ENCODE measurements at places on chromosomes 4 and X.

GRCh38 chrX:130789793-130790192 lies 113.2 kb downstream of the ENOX2 start:
- DNase-seq = no peak

DNA sequence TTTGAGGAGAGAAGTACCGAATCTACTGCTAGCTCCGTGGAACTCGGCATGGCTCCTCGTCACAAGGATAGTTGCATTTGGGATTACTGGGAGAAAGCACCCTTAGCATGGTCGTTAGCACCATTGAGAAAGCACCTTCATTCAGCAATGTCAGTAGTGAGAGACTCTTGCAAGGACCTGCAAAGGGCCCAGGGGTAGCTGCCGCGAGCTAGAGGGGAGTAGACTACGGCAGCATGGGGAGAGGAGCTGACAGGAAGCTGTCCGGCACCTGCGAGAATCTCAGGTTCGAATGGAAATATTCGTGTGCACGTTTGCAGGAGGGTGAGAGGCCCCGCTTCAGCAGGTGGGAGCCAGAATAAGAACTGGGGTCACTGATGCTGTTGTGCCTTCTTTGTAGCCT lies 20.2 kb downstream of the TLR10 start:
- DNase-seq = no peak

DNA sequence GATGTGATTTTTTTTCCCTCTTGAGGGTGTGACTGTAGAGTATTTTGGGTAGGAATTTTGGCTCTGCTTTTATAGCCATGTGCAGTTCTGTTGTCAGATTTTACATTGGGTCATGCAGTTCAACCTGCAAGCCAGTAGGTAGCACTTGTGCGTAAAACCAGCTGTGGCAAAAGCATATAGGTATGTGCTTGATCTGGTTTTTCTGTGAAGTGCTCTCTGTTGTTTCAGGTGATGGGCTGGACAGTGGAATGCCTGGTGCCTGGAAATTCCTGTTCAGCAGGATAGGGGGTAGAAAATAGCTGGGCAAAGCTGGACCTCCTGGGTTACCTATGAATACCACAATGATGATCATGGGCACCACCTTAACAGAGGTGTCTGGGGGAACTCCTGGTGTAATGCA lies 584.2 kb upstream of the PCDH10 start:
- no peak for DNase-seq

GRCh38 chrX:5640071-5640470 lies 588.6 kb downstream of the NLGN4X start:
- no peak for DNase-seq

- no peak for DNase-seq
These were observed 43.0 kb downstream of the TFDP3 start for GRCh38 chrX:133175162-133175561.

DNA sequence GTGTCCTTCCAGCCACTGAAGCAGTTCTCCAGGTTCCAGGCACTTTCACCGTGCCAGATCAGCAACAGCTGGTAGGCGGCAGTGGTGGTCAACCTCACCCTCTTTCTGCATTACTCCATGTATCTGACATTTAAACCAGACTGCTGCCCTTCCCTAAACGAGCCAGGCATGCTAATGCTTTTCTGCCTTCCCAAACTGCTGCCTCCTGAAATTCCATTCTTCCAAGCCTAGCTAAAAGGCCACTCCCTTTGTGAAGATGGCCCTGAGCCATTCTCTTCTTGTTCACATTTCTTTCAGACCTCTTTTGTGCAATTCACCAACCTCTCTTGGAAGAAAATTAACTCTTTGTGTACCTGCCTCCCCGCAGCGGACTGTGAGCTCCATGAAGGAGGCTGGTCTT lies 73.7 kb downstream of the CHST7 start:
- DNase-seq = no peak

- no peak for DNase-seq
These were observed 220.9 kb upstream of the PSAPL1 start for GRCh38 chr4:7655511-7656243.

- no peak for DNase-seq
These were observed 10.3 kb downstream of the CYP4V2 start for GRCh38 chr4:186201535-186202230.

DNA sequence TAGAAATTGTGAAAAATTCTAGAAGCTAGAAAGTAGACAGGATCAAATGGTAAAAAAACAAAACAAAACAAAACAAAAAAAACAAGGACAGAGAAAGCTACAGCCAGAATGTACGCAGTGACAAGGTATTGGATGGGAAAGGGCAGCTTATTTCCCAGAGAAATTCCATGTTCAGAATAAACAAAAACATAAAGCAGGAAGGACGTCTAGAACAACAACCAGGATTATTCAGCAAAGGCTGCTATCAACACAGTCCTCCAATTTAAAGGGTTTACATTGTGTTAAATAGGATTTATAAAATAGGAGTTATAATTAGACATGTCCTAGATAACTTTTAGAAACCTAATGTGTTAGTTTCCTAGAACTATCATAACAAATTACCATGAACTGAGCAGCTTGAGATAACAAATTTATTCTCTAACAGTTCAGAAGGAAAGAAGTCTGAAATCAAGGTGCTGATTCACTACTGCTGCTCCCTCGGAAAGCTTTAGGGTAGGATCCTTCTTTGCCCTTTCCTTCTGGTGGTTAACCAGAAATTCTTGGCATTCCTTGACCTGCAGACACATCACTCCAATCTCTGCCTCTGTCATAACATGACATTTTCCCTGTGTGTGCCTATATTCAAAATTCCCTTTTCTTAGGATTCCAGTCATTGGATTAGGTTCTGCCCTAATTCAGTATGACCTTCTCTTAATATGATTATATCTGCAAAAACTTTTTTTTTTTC lies 175.6 kb downstream of the SNCA start:
- no peak for DNase-seq

GRCh38 chr4:113397114-113397701 lies 347.8 kb downstream of the ANK2 start:
- no peak for DNase-seq

- no peak for DNase-seq
These were observed 195.6 kb downstream of the RAPGEF2 start for GRCh38 chr4:159298502-159298901.

DNA sequence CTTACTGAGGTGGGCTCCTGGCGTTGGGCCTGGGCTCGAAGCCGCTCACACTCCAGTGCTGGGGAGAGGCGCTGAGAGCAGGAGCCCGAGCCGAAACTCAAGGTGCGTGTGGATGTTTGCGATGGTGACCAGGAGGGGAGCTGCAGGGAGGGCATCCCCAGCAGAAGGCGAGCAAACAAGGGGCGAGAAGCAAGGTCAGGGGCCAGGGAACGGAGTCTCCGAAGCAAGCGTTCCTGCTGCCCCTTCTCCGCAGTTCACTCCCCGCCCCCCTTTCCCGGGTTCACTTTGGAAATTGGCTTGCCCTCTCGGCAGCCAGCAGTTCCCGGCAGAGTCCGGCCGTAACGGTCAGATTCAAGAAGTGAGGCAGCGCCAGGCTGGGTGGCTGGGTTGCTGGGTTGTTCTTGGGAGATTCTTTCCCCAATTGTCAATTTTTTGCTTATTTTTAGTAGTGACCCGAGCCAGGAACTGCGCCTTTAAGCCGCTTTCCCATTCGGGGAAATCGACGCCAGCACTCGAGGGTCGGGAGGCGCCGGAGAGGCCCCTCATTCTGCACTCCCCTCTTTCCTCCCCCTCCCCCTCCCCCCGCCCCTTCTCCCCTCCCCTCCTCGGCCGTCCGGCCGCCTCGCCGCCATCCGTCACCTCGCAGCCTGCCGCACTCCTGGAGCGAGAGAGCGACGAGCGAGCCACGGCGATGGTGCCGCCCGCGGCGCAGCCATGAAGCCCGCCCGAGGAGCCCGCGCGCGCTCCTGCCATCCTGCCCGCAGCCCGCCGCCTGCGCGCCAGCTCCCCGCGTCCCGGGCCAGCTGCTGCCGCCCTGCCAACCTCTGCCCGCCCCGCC lies at the start of gene FRMPD3:
Gene FRMPD3 (plus strand): TSS at position 655 of the 838 bp plus-strand sequence. CDS start 76,937 bp downstream, outside the sequence.
- no peak for DNase-seq

DNA sequence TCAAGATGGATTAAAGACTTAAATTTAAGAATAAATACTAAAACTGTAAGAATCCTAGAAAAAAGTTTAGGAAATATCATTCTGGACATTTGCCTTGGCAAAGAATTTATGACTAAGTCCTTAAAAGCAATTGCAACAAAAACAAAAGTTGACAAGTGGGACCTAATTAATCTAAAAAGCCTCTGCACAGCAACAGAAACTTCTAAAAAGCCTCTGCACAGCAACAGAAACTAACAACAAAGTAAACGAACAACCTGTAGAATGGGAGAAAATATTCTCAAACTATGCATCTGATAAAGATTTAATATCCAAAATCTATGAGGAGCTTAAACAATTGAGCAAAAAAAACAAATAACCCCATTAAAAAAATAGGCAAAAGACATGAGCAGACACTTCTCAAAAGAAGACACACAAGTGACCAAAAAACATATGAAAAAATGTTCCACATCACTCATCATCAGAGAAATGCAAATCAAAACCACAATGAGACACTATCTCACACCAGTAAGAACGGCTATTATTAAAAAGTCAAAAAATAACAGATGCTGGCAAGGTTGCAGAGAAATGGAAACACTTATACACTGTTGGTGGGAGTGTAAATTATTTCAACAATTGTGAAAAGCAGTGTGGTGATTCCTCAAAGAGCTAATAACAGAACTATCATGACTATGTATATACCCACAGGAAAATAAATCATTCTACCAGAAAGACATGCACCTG lies 5.5 kb upstream of the OPRPN start:
- no peak for DNase-seq

GRCh38 chr4:87118421-87118820 lies 102.0 kb downstream of the KLHL8 start:
- DNase-seq = no peak

- no peak for DNase-seq
These were observed 298.1 kb upstream of the SLC7A11 start for GRCh38 chr4:138540056-138540800.

DNA sequence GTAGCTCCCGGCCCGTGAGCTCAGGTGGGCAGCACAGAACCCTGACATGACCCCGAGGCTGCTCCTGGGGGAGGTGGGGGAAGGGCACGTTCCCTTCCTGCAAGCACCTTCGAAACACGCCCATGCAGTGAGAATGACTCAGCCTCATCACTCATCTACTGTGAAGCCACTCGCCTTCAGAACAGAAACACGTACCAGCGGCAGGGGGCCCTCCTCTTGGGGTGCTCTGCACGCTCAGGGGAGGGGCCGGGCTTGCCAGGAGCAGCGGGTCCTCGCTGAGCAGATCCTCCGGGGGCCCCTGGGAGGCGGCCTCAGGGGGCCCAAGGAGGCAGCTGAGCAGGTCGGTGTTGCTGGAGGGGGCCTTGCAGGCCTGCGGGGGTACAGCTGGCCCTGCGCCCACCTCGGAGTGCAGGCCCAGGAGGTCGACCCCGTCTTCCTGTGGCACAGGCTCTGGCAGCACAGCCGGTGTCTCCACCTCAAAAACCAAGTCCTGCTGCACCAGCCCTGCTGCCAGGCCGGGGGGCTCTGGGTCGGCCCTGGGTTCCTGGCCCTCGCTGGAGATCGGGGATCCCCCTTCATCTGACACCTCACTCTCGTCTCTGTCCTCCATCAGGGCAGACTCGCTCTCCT lies 40.9 kb upstream of the CPLX1 start:
- DNase-seq = no peak

- DNase-seq = peak; percentile 59
These were observed 199.5 kb downstream of the AFAP1 start for GRCh38 chr4:7739918-7740865.

- DNase-seq = no peak
These were observed 2086.8 kb downstream of the ARAP2 start for GRCh38 chr4:34157547-34157946.

DNA sequence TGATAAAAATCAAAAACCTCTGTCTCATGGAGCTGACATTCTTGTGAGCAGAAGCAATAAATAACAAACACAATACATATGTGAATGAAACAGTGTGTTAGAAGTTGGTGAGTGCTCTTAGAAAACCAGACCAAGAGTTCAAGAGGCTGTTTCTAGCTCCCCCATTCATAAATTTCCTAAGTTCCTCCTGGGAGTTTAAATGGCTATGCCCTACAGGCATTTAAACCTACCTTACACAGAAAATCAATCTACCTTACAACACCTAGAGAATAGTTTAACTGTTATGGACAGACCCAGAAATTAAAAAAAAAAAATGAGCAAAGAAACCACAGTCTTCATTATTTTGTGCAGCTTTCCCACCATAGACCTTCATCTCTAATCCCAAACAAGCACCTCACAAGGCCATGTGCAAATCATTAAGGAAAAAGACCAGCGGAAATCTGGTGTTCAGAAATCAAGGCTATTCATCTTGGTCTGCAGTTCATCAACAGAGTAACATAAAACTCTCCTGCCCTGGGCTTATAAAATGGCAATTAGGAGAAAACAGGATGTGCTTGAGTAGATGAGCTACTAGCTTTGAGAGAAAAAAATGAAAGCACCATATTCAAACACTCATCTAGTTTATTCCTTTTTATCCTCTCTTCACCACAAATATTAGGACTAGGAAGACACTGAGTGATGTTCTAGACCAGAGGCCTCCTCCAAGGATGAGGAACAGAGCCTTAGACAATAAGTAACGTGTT lies 147.2 kb downstream of the SHROOM3 start:
- no peak for DNase-seq

GRCh38 chr4:74536557-74536956 lies 91.6 kb downstream of the AREG start:
- no peak for DNase-seq

DNA sequence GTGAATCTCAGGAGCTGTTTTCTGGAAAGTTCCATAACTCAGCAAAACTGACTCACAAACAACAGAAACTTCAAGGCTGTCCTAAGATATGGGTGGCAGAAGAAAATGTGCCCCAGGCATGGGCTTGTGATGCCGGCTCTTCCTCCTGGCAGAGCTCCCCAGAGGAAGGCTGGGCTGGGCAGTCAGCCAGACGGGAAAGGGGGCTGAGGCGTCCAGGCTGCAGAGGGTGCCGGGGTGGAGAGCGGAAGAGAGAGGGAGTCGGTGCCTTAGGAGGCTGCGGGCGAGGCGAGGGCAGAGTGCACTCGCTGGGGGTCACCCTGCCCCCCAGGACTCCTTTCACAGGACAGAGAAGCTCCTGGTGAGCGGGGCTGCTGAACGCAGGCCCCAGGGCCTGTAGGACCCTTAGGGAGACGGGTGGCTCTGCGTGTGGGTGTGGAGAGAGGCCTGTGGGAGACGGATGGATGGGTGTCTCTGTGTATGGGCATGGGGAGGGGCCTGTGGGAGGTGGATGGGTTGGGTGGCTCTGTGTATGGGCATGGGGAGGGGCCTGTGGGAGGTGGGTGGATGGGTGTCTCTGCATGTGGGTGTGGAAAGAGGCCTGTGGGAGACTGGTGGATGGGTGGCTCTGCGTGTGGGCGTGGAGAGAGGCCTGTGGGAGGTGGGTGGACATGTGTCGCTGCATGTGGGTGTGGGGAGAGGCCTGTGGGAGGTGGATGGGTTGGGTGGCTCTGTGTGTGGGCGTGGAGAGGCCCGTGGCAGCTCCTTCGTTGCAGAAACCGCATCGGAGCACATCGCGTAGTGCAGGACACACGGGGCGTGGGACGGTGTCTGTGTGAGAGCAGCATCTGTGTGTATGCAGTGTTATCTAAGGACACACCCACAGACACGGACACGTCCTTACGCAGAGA lies 15.9 kb downstream of the PCGF3 start:
- peak; percentile 63 for DNase-seq

GRCh38 chrX:110578270-110578669 lies 217.3 kb downstream of the CHRDL1 start:
- DNase-seq = no peak

GRCh38 chrX:66030505-66031317 lies 9.2 kb downstream of the VSIG4 start:
- DNase-seq = no peak

GRCh38 chrX:47637546-47638195 lies 7.9 kb upstream of the CFP start:
- DNase-seq = peak; percentile 33

GRCh38 chrX:118523920-118524319 lies 28.3 kb downstream of the DOCK11 start:
- no peak for DNase-seq

GRCh38 chr4:3599951-3600350 lies 67.7 kb upstream of the LRPAP1 start:
- no peak for DNase-seq

All from heart left ventricle (tissue), 16 donors.